ENCODE measurements at places on chromosomes 6 and 20. TPM values are rescaled to one million over a fixed set of nuclear protein-coding genes. Genes with fewer than 3 reads are reported as not detected.

The BIRC7 gene
- total RNA-seq = not detected

The TGM3 gene
- not detected for total RNA-seq

The SMOC2 gene
- not detected for total RNA-seq

The RIPOR2 gene
- 1.8 TPM for total RNA-seq

The MACROD2 gene
- 0.96 TPM for total RNA-seq

The TCP11 gene
- total RNA-seq = not detected

The BTN1A1 gene
- not detected for total RNA-seq

The TMEM244 gene
- total RNA-seq = not detected

The MAPK14 gene
- 64.9 TPM for total RNA-seq

The ZNF334 gene
- total RNA-seq = 1.8 TPM

The PAX1 gene
- total RNA-seq = not detected

The GABBR1 gene
- total RNA-seq = 12.3 TPM

The CYP39A1 gene
- 3.4 TPM for total RNA-seq

The EYA4 gene
- 10.3 TPM for total RNA-seq

The COL21A1 gene
- 1.0 TPM for total RNA-seq

The PM20D2 gene
- total RNA-seq = 6.6 TPM

The FAM210B gene
- 41.8 TPM for total RNA-seq

The SIGLEC1 gene
- total RNA-seq = not detected

The HCRTR2 gene
- total RNA-seq = not detected

The ERVFRD-1 gene
- total RNA-seq = not detected

The ZSCAN31 gene
- total RNA-seq = 1.9 TPM

The NFATC2 gene
- total RNA-seq = not detected

The HMGCLL1 gene
- 0.39 TPM for total RNA-seq

The FNDC1 gene
- not detected for total RNA-seq

The SLC26A8 gene
- not detected for total RNA-seq

The ABHD16A gene
- total RNA-seq = 28.1 TPM

The F13A1 gene
- total RNA-seq = 0.32 TPM

The MCCD1 gene
- not detected for total RNA-seq

The ARMH2 gene
- not detected for total RNA-seq

The DAAM2 gene
- 2.5 TPM for total RNA-seq

The ADAM33 gene
- 1.7 TPM for total RNA-seq

The LAMP5 gene
- total RNA-seq = not detected

The STXBP5 gene
- 35.1 TPM for total RNA-seq

The OPRL1 gene
- 1.2 TPM for total RNA-seq

The BPIFB1 gene
- total RNA-seq = not detected

The RHAG gene
- total RNA-seq = not detected

The RGL2 gene
- total RNA-seq = 36.6 TPM

The TFAP2C gene
- total RNA-seq = not detected

The GSS gene
- total RNA-seq = 29.9 TPM

The ANKRD60 gene
- total RNA-seq = not detected

The HLA-DMA gene
- total RNA-seq = 1.0 TPM

The DNAH8 gene
- total RNA-seq = not detected

The OR2H2 gene
- not detected for total RNA-seq

The PBOV1 gene
- total RNA-seq = not detected

The SULF2 gene
- total RNA-seq = 14.5 TPM

The ADGRF1 gene
- not detected for total RNA-seq

The FKBP1A gene
- total RNA-seq = 145 TPM

The PRPF6 gene
- total RNA-seq = 55.0 TPM

The CD93 gene
- total RNA-seq = 8.6 TPM

The SH3BGRL2 gene
- 8.0 TPM for total RNA-seq

The NKX2-4 gene
- total RNA-seq = not detected

The CABLES2 gene
- 3.7 TPM for total RNA-seq

The CNR1 gene
- total RNA-seq = not detected

The VIP gene
- not detected for total RNA-seq

The SRPK1 gene
- 57.2 TPM for total RNA-seq

The OPRM1 gene
- not detected for total RNA-seq

Data from epithelial cell of alveolus of lung (primary cell).